NCI-H510A treated with DMSO at 0.1 percent for 48 hours (cell line): ENCODE measurements at places on chromosomes 11 and 22.

DNA sequence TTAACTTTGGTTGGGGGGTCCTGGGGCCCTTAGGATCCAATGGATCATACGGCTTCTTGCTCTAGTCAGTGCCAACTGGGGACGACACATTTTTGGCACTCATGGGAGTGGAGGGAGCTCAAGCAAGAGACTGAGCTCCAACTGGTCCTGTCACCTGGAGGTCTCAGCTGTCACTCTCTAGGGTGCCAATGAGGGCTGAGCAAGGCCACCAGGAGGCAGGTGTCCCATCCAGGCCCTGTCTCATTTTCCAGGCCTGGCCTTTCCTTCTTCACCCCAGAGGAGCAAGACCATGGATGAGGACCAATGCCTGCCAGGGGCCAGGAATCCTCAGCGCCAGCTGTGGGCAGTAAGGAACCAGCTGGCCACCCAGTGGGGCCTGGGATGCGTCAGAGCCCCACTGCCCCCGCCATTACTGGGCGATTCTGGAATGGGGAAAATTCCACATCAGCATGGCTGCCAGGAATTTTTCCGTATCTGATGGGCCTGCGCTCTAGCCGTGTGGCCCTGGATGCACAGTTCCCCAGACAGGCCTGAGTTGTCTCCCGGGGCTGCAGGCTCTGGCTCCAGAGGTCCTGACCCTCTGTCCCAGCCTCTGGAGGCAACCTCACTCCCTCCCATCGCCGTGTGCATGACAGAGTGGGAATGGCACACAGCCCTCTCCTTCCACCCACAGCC is 669 bp upstream of the GAL3ST1 start:
- no peak for DNase-seq

DNA sequence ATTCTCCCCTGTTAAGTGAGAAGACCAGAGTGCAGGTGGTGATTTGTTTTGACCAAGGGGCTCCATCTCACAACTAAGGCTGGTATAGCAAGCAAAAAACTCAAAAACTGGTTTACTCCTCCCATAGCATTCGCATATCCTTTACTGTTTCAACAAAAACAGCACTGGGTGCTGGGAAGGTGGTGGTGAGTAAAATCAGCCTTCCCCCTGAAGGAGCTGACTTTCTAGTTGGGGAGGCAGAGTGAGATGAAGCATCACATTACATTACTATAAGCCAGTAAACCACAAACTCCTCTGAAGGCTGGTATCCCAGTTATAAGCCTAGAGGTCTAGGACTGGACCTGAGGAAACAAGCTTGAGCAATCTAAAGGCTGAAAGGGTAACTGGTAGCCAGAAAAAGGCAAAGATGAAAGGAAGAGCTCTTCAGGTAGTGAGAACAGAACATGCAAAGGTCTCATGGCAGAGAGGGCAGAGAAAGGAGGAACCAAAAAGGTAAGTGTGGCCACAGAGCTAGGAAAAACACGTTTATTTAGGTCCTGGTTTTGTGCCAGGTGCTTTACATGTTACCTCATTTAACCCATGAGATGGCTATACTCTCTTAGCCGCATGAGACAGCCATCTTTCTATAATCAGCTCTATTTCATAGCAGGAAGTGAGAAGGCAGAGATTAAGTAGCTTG is 22.3 kb downstream of the TMEM123 start:
- no peak for DNase-seq

GRCh38 chr11:12137005-12137690 is 26.8 kb downstream of the MICAL2 start:
- peak; percentile 7 for DNase-seq

DNA sequence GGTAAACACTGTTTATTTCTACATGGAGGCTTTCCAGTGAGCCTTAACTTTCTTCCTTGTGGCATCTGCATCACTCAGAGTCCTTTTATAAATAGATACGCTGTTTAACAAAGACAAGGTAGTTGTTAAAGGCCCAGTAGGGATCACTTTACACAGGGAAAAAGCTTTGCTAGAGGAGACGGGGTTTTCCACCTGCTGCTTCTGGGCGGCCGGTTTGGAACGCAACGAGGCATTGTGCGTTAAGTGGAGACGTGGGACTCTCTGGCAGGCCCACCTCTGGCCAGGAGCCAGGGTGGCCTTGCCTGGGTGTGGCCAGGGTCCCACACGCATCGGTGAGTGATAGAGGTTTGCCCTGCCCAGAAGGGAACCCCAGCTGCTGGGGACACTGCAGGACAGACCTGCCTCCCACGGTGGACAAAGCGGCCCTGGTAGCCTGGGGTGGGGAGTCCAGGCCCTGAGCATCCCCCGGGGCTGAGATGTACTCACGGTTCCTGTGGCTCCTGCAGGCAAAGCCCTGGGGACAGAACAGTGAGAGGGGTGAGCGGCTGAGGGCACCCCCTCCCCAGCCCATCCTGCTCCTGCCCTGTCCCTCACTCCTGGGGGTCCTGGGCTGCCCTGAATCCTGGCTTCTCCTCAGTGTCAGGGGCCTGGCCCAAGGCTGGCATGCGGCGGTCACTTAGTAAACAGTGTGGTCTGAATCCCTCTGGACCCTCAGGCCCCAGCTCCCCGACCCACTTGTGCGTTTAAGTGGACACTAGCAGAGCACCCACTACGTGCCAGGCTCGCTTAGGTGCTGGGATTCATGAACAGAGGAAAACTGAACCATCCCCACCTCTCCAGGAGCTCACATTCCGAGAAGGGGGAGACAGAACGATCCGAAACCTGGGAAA is 4.2 kb downstream of the IL17REL start:
- DNase-seq, result peak; percentile 79
